Left ventricle myocardium superior (tissue), 1 donor: ENCODE measurements at places on chromosomes 2 and 18. TPM values are rescaled to one million over a fixed set of nuclear protein-coding genes. Genes with fewer than 3 reads are reported as not detected.

- no peak for DNase-seq
These were observed 117.7 kb downstream of the RBMS1 start for GRCh38 chr2:160375802-160376469.

GRCh38 chr2:171176516-171176915 is 15.8 kb upstream of the TLK1 start:
- DNase-seq: no peak

- no peak for DNase-seq
These were observed 1246.0 kb upstream of the ZEB2 start for GRCh38 chr2:145765874-145766273.

Gene OTX1
- total RNA-seq: not detected
